NCI-H1092 treated with DMSO at 0.1 percent for 48 hours (cell line): ENCODE measurements at places on chromosomes 3 and 15.

DNA sequence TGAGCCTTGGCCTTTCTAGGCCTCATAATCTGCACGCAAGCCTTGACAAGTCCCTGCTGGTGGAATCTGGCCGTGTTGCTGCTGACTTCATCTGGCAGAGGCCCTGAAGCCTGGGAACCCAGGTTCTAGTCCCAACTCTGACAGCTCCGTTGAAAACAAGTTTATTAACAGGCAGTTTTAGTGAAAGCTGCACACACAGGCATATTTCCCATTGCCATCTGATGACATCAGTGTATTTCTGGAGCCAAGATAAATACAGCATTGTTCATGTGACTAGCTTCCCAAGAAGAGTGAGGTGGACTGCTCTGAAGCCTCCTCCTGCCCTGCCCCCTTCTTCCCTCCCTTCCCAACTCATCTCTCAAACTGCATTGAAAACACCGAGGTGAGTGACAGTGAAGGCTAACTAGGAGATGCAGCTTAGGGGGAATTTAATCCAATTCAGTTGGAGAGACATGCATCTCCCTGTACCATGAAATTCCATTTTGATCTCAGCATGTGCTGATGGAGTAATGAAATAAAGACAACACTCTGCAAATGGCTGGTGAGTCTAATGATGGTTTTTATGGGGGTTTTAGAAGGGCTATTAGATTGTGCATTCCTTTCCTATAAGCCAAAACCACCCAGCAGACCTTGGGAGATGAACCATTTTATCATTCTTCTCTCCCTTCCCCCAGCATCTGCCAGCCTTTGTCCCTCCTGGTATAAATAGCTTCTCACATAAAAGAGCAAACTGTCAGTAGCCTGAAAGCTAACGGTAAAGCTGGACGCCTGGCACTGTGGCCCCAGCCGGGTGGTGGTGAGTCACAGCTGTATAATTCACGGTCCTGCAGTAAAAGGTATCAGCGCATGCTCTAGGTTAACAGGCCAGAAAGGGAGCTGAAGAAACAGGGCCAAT is 38.0 kb downstream of the PRICKLE2 start:
- no peak for DNase-seq

DNA sequence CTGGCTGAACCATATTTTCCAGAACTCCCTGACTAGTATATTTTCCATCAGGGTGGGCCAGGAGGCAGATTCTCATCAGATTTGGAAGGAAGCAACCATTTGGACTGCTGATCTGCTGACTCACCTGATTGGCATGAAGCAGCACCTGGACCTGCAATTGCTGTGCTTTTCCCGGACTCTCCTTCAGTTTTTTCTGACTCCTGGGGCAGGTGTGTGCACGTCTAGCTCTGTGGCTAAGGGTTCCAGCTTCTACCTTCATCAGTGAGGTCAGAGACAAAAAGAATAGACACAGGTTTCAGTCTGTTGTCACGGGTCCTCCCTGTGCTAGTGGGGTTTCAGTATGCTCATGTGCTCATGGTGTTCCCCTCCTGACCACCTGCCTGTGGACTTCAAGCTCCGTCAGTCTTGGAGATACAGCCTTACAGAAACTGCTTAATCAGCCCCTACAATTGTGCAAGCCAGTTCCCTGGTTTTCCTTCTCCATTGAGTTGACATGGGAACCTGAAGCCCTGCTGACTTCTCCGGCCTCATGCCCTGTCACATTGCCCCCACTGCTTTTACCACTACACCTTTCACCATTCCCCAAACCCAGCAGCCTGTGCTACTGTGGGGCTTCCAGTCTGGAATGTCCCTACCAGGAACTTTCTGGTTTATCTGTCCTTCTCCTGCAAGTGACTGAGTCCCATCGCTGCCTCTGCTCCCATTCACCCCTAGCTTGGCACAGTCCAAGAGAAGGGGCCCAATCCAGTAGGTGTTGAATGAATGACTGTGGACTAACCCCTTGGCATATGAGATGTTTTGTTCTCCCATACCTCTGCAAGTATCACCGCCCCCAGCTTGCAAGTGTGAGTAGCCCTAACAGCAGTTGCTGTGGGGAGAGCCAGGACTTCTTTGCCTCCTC is 31.7 kb downstream of the HMCES start:
- DNase-seq: no peak

DNA sequence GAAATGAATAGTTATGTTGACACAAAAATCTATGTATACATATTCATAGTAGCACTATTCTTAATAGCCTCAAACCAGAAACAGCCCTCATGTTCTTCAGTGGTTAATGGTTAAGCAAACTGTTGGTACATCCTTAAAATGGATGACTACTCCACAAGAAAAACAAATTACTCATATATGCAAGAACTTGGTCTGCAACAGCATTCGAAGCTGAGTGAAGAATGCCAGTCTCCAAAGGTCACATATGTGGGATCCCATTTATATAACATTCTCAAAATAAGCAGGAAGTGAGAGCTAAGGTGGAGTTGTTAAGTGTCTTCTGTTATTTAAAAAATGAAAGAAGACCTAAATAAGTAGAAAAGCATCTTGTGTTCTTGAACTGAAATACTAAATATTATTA is 365.7 kb downstream of the GABRG3 start:
- DNase-seq: no peak

GRCh38 chr3:51384055-51384725 is 901 bp upstream of the MANF start:
- no peak for DNase-seq

DNA sequence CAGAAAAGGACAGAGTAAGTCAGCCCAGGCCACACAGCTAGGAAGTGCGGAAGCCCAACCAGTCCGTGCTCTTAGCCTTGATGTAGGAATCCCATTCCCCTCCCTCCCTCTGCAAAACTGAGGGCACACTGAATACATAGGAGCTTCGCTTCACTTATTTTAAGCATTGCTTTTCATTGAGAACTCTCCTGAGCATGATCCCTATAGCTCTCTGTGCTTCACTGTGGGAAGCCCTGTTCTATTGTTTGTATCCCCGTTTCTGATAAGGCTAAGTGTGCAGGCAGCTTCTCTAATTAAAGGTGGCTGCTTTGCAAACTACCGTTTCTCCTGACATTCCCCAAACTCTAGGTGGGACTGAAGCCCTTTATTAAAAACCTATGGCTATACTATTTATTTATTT is 29.9 kb downstream of the IL5RA start:
- no peak for DNase-seq

GRCh38 chr3:40731445-40731844 is 206.7 kb downstream of the ZNF621 start:
- no peak for DNase-seq

- DNase-seq: peak; percentile 71
Observed at GRCh38 chr3:130843441-130843840, 50.4 kb upstream of the ATP2C1 start.

- no peak for DNase-seq
Observed at GRCh38 chr15:87671289-87671688, 585.2 kb downstream of the NTRK3 start.

GRCh38 chr3:16520241-16520969 is 6.9 kb upstream of the RFTN1 start:
- DNase-seq: no peak

DNA sequence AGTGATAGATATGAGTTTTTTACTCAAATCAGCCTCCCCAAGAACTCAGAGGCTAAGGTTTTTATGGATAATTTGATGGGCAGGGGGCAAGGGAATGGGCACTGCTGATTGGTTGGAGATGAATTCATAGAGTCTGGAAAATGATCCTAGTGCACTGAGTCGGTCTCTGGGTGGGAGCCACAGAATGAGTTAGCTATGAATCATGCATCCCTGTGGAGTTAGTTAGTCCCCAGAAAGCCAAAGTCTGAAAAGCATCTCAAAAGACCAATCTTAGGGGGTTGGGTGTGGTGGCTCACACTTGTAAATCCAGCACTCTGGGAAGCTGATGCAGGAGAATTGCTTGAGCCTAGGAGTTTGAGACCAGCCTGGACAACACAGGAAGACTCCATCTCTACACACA is 516.1 kb downstream of the AGBL1 start:
- DNase-seq: no peak

- no peak for DNase-seq
Observed at GRCh38 chr3:154969366-154969765, 110.8 kb upstream of the MME start.
